ENCODE measurements at places on chromosomes 3 and 15. TPM values are rescaled to one million over a fixed set of nuclear protein-coding genes. Genes with fewer than 3 reads are reported as not detected.

Gene SMCO1
- not detected for polyA plus RNA-seq

Gene RETNLB
- not detected for polyA plus RNA-seq

Gene CCR8
- polyA plus RNA-seq: not detected

Gene ZNF620
- polyA plus RNA-seq: 11.3 TPM

Gene PRSS50
- 1.2 TPM for polyA plus RNA-seq

Gene P2RY1
- 3.8 TPM for polyA plus RNA-seq

Gene GOLGA6L4
- polyA plus RNA-seq: 15.3 TPM

Gene PLSCR2
- polyA plus RNA-seq: 1.5 TPM

Gene ATP8B4
- 3.3 TPM for polyA plus RNA-seq

Gene ARHGAP11A
- polyA plus RNA-seq: 35.6 TPM

Gene SLC24A5
- 0.49 TPM for polyA plus RNA-seq

Gene IL5RA
- polyA plus RNA-seq: 0.73 TPM

Data from left renal pelvis (tissue), 4 donors.